ENCODE measurements at places on chromosomes 5 and 9.
A peak's percentile ranks its signal among the peaks of the same experiment; 100 is the strongest.

GRCh38 chr5:55456216-55456895 is 78.4 kb downstream of the PLPP1 start:
- DNase-seq = no peak

DNA sequence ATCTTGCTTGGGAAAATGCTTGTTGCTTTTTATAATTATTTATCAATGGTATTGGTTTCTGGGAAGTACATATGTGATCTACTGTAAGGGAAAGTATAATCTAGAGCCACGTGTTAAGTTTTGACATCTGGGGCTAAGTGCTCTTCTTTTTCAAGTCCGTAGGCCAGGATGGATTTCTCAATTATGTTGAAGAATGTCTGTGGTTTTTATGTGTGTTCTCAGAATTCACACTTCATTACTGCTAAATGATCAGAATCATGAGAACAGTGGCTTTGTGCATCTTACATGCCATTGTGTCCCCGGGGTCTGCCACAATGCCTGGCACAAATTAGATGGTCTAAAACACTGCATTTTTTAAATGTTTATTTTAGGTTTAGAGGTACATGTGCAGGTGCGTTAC is 14.5 kb upstream of the AUH start:
- no peak for DNase-seq

GRCh38 chr9:132672413-132672690 is 2.1 kb downstream of the GTF3C4 start:
- DNase-seq = no peak

GRCh38 chr5:3384531-3384930 is 211.1 kb upstream of the IRX1 start:
- DNase-seq = no peak

DNA sequence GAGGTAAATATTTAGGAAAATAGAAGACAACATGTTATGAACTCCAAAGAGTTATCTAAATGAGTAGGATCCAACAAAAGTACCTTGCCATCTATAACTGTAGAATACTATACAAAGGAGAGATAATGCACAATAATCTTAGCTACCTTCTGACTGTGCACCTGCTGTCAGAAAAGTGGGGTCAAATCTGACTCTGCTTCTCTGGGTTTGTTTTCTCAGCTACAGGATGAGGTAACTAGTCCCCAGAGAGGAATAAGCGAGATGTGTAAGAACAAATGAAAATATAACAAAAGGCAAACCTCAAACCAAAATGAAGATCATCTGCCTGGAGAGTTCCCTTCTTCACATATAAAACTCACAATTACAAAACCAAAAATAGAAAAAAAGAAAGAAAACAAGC is 204.8 kb downstream of the DCP2 start:
- no peak for DNase-seq

GRCh38 chr5:82130602-82131001 is 147.6 kb downstream of the RPS23 start:
- no peak for DNase-seq

DNA sequence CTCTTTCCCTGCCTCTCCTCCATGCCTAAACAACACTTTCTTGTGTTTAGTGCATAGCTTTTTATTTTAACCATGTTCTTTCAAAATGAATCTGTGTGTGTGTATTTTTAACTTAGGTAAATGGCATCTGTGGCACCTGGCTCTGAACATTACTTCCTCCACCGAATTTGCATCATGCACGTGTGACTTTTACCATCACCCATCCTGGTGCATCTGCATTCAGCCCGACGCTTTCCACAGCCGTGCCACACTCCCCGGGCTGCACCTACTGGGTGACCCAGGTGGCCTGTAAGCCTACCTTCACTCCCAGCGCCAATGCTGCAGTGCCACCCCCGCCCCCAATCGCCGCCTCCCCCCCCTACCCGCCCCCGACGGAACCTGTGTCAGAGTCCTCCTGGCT is 12.7 kb upstream of the FCN1 start:
- no peak for DNase-seq

DNA sequence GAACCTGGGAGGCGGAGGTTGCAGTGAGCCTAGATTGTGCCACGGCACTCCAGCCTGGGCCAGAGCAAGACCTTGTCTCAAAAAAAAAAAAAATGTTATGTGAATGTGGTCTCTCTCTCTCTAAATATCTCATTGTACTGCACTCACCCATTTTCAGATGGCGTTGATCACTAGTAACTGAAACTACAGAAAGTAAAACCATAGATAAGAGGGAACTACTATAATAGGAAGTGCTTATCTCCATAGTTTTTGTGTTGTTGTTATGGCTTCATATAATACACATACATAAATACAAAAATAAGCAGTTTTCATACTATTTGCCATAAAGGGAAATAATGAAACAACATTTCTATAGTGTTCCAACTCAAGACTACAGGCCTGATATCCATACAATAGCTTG is 9.1 kb downstream of the IL31RA start:
- no peak for DNase-seq

- DNase-seq = no peak
These were observed 151.5 kb downstream of the TAF11L14 start for GRCh38 chr5:17785774-17786173.

DNA sequence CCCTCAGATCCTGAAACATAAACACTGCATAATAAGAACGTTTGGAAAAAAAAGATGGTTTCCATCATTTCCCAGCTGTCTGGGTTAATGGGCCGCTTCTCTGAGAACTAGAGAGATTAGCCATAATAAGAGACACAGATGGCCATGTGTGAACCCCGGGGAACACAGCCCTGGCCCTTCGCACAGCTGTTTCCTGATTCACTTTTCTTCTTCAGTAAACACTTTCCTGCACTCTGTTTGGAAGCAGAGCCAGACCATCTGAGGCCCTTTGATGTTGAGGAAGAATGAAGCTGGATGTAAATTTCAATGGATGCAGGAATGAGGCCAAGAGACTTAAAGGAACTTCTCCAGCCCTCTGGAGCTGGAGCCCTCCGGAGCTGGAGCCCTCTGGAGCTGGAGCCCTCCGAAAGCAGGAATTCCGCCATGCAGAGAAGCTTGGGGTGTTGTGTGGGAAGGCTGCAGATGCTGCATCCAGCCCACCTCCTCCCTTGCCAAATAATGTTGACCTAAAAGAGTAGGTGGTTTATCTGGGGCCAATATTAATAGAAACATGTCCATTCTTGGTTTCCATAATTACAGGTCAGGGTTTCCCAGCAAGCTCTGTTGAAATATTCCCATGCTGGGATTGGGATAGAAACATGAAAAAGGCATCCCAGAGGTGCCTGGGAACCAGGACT is 218.9 kb downstream of the NXNL2 start:
- no peak for DNase-seq

- DNase-seq = no peak
These were observed 548.5 kb upstream of the ZNF462 start for GRCh38 chr9:106314476-106314875.

- DNase-seq = no peak
These were observed 68.1 kb upstream of the GGTA1 start for GRCh38 chr9:121567500-121568342.

- no peak for DNase-seq
These were observed 45.8 kb downstream of the LRRTM2 start for GRCh38 chr5:138829341-138829740.

DNA sequence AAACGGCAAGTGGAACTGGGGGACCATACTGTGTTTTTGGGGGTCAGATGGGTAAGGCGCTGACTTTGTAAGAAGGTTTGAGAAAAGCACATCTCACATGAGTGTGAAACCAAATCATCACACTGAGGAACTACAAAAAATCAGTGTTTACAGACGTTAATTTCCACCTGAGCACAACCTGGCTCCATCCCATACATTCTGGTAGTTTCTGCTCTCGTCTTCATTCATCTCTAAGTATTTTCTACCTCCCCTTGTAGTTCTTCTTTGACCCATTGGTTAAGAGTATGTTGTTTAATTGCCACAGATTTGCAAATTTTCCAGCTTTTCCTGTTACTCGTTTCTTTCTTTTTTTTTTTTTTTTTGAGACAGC is 8.9 kb upstream of the DPP7 start:
- DNase-seq = no peak

- DNase-seq = no peak
These were observed 88.0 kb downstream of the LMX1B start for GRCh38 chr9:126701813-126702140.

DNA sequence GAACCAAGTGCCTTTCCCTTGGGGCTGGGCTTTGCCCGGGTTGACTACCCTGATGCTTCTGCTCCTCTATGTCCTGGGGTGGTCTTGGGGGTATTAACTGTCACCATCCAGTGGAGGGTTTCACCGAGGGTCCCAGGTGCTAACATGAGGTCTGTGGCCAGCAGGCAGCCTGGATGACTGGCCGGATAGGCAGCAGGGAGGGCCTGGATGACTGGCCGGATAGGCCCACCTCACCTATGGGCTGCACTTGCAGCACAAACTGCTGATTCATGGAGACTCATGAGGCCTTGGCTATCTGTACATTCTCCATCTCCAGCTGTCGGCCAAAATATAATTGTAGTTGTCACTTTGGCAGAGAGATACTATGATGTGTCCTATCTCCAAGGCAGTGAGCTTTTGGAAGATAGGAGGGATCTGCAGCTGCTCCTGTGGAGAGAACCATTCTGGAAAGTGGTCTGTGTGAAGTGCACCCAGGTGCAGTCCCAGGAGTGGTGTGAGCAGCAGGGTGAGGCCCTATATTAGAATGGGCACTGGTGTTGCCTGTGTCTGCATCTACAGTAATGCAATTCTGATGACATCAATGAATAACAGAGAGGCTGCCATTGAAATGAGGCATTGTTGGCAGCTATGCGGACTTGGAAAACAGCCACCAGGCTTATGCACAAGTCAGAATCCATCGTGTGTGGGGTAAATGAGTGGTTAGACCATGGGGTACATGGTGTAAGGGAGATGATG is 26.3 kb upstream of the CDKN2AIPNL start:
- DNase-seq = no peak

DNA sequence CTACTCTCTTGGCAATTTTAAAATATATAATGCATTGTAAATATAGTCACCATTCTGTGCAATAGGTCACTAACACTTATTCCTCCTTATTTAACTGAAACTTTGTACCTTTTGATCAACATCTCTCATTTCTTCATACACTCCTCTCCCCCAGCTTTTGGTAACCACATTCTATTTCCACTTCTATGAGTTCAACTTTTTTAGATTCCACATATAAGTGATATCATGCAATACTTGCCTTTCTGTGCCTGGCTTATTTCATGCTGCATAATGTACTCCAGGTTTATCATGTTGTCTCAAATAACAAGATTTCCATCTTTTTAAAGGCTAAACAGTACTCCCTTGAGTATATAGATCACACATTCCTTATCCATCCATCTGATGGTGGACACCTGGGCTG is 188.8 kb downstream of the NXNL2 start:
- no peak for DNase-seq

- DNase-seq = no peak
These were observed 37.3 kb upstream of the TRIO start for GRCh38 chr5:14105718-14106410.

DNA sequence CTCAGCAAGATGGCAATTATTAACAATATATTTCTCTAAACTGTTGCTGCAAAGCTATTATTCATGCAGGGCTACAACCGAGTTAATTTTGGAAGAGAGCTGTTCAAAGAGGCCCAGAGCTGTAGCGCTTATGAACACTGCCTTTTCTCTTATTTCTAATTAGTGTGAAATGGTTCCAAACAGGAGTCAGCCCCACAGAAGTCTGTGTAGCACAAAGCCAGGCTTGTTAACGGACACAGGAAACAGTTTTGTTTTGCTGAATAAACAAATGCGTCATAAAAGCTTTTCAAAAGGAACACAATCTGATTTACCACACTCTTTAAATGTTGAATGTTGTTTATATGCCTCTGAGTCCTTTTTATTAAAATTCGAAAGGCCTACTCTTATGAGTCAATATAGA is 396.5 kb downstream of the ANXA1 start:
- DNase-seq = no peak

DNA sequence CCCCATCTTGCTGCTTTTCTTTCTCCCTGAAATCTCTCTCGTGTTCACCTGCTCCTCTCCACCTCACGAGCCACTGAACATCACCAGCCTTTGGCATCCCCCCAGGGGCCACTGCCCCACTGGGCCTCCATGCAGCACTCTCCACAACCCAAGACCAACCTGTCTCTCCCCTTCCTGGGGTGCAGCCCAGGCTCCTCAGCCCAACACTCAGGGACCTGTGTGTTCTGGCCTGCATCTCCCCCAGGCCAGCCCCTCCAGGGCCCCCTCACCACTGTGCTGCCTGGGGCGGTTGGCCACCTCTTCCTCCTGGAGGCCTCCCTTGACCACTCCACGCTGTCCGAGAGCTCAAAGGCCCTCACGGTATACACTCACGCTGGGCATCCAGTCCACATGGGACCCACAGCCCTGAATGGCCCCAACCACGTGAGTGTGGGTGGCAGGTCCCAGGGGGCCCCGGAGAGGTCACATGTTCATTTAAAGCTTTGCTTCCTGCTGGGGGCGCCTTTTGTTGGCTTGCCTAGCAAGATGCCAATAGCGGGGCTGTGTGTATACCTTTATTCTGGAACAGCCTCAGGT is 453 bp upstream of the DOK3 start:
- no peak for DNase-seq

- DNase-seq = no peak
These were observed 46.7 kb downstream of the SLCO4C1 start for GRCh38 chr5:102249381-102249780.

GRCh38 chr5:142821733-142822487 is 51.7 kb downstream of the ARHGAP26 start:
- DNase-seq = no peak

DNA sequence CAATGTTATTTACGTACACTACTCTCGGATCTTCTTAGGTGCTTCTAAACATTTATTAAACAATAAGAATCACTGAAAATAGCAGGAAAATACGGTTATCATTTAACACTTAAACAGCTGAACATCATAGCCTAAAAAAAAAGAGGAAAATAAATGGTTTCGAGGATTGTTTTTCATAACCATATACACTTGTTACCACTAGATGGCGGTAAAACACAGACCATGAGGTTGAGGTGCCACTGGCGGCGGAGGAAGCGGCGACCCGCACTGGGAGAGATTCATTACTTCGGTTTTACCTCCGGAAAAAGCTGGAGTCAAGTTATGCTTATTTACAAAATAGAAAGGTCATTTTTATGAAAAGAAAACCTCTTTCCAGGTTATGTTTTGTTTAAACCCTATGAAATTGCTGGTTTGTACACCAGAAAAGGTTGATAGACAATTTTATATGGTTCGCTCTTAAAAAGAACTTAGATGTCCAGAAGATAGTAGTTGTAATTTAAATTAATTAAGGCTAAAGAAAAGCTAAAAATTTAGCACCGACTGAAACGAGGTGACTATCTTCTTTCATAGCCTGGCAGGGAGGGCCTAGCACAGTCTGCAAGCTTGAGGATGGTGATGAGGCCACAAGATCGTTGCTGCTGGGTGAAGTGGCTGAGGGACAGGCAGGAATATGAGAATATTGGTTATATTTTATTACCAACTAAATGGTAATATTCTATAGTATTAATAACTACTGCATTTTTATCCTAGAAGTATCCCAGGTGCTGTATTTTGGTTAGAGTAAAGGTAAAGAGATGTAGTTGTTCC is 605.7 kb downstream of the RAB3C start:
- DNase-seq = peak; percentile 28

- no peak for DNase-seq
These were observed 1.2 kb downstream of the C9orf72 start for GRCh38 chr9:27572061-27572460.

All from activated naive CD8-positive, alpha-beta T cell treated with anti-CD3 and anti-CD28 coated beads, Interleukin-2, amount 50 U/mL, for 16 hours (primary cell).